GM12878 (cell line): ENCODE measurements at places on chromosomes 2 and 18.

DNA sequence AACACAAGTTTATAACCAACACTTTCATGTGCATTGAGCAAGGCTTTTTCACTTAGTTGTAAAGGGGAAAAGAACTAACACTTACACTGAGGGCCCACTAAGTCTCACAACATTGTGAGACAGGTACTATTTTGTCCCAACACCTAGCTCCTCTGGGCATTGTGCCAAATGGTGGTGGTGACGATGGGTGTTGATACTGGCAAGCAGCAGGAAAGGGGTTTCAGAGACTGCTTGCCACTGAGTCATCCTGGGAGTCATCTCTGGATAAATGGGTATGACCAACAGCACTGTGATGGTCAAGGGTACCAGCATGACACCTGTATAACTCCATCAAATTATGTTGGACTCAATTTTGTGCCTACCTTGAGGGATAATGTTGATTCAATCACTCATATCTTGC, 138.8 kb upstream of the ITGA6 start:
- DNase-seq, result no peak

- DNase-seq, result no peak
Observed at GRCh38 chr18:11260961-11261461, 111.6 kb upstream of the PIEZO2 start.

DNA sequence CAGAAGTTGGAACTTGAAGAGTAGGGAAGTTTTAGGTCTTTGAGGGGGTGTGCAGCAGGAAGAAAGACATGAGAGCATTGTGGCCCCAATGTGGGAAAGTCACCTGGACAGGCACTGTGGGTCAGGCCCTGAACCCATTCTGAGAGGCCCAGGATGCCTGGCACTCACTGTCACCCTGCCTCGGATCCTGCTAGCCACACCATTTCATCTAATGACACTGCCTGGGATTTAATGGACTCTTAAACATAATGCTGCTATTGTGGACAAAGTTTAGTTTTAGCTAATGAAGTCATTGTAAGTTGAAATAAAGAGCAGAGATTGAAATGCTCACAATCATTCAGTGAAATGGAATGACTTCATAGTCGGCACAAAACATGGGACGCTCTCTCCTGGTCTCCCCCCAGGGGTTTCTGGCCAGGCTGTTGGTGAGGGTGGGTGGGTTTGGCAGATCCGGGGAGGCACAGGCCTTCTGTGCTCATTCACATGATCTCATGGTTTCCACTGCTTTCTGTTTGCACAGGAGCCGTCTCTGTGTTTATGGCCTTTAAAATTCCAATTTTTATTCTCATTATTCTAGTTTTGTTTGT, 141.8 kb upstream of the KLHL29 start:
- no peak for DNase-seq

DNA sequence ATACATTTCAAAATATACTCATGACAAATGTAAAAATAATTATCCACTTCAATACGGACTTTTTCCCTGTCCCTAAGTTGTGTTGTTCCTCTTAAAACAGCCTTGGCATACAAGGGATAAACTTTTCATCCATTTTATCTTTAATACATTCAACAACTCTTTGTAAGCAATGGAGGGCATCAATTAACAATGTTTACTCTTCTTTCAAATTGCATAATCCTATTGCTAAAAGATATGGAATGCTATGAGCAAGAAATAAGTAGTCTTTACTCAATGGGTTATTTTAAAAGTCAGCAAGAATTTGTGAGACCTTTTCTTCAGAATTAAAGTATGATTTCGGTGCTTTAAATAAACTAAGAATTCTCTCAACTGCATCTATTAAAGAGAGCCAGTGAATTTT, 41.9 kb downstream of the SCN9A start:
- DNase-seq, result no peak

GRCh38 chr2:856041-856440, 94.6 kb upstream of the SNTG2 start:
- no peak for DNase-seq
